ENCODE measurements at places on chromosomes 13 and 19. TPM values are rescaled to one million over a fixed set of nuclear protein-coding genes. Genes with fewer than 3 reads are reported as not detected.

The ATXN8OS gene
- total RNA-seq, result not detected

The PMIS2 gene
- total RNA-seq, result not detected

The SLC25A41 gene
- total RNA-seq, result not detected

The ZNF443 gene
- 2.9 TPM for total RNA-seq

The NLRP7 gene
- not detected for total RNA-seq

The PEX11G gene
- total RNA-seq, result 2.9 TPM

The ZNF433 gene
- total RNA-seq, result 3.2 TPM

The STOML3 gene
- not detected for total RNA-seq

The KCNN4 gene
- total RNA-seq, result 7.5 TPM

The GFY gene
- total RNA-seq, result not detected

The RDH8 gene
- not detected for total RNA-seq

The ZNF491 gene
- total RNA-seq, result 2.8 TPM

The OR7C1 gene
- not detected for total RNA-seq

The FFAR2 gene
- total RNA-seq, result not detected

Measured in smooth muscle cell of the coronary artery (primary cell).